ENCODE measurements at places on chromosomes 2 and 18.

DNA sequence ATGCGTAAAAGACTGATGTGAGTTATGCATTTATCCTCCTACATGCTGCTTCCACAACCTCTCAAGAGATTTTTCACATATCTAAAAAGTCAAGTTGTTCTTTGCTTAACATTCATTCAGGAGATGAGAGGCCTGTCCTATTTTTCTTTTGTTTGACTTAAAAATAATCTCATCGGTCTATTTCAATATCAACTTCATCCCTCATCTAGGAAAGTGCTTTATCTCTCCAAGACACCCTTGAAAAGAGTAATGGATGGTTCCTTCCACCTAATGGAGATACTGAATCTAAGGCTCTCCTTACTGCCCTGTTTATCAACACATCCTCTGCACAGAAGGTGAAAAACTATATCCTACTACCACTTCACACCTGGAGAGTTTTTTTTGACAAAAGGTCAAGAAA lies 2.4 kb downstream of the NFE2L2 start:
- H3K27ac ChIP-seq, result no peak overlapping the region
- H3K36me3 ChIP-seq, result peaks cover 40% of the 10 kb centered on the region
- peak overlapping the region; percentile 92 for H3K4me3 ChIP-seq
- no peak for DNase-seq
- H3K27me3 ChIP-seq, result no peaks in the 10 kb centered on the region

DNA sequence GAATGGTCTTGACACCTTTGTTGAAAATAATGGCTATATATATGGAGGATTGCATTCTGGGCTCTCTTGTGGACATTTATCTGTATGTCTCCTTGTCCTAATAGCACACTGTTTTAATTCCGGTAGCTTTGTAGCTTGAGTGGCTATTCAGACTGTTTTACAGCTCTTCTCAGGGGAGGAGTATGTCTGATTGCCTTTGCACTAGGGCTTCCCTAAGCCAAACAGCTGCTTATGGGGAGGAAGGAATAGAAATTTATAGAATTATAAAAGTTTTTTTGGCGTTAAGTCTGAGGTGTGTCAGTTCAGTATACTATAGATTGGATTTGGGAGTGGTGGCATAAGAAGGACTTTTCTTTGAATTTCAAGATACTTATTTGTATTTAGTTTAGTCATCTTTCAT lies 12.6 kb downstream of the SEH1L start:
- peaks cover 78% of the 10 kb centered on the region for H3K36me3 ChIP-seq
- peaks cover 6% of the 10 kb centered on the region for H3K4me1 ChIP-seq
- H3K27ac ChIP-seq, result peak overlapping the region; percentile 38

DNA sequence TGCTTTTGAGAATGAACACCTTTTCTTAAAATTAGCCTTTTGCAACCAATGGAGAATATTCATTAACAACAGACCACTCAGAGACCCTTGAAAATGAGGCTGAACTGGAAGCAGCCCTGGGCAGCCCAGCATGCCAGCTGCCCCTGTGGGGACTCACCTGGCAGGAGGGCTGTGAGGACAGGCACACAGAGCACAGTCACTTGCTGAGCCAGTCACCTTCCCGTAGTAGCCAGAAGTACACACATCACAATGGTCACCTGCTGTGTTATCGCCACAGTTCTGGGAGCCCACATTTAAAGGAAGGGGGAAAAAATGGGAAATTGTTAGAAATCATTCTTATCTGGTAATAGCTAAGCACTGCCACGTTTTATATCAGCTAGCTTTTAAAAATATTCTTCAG lies 115.5 kb downstream of the LAMA1 start:
- H3K36me3 ChIP-seq, result peaks cover 39% of the 10 kb centered on the region
- no peak for DNase-seq
- H3K4me1 ChIP-seq, result peaks cover 9% of the 10 kb centered on the region

GRCh38 chr2:176781570-176782217 lies 430.9 kb upstream of the HNRNPA3 start:
- H3K4me1 ChIP-seq, result peaks cover 4% of the 10 kb centered on the region
- H3K4me3 ChIP-seq, result no peak overlapping the region
- DNase-seq, result no peak
- no peak overlapping the region for H3K27ac ChIP-seq

DNA sequence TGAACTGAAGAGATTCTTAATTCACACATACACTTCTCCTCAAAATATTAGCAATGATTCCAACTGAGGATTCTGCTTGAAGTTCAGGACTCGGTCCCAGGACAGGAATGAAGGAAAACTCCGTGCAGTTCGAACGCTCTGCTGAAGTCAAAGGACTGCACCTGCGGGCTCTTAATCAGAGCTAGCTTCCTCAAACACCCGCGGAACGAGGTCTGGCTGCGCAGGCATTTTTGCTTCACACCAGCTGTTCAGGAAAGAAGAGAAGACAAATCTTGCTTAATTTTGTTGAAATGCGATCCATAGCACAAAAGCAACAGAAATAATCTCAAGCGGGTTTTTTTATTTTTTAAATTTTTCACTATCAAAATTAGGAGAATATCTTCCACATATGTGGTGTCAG lies 175.6 kb downstream of the LAMA1 start:
- H3K27me3 ChIP-seq, result no peaks in the 10 kb centered on the region
- peaks cover 51% of the 10 kb centered on the region for H3K36me3 ChIP-seq
- no peak for DNase-seq

DNA sequence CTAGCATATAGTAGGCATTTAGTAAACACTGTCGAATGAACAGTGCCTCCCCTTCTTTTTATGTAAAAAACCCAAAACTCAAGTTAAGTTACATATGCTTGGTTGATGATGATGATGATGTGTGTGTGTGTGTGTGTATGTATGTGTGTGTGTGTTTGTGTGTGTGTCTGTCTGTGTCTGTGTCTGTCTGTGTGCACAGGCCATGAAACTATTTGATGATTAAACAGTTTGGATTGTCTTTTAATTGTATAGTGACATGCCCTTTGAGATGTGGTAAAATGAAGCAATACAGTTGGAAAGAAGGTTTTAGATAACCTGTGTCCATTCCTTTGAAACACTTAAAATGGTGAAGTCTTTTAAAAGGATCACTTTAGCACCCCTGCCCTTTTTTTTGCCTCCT lies 105.6 kb downstream of the MAP4K4 start:
- peak overlapping the region; percentile 9 for H3K27ac ChIP-seq
- peaks cover 8% of the 10 kb centered on the region for H3K36me3 ChIP-seq
- H3K4me1 ChIP-seq, result peaks cover 69% of the 10 kb centered on the region
- no peak for DNase-seq
- H3K4me3 ChIP-seq, result no peak overlapping the region

- H3K4me3 ChIP-seq, result peak overlapping the region; percentile 94
- no peaks in the 10 kb centered on the region for H3K27me3 ChIP-seq
- peak; percentile 65 for DNase-seq
- H3K4me1 ChIP-seq, result peaks cover 41% of the 10 kb centered on the region
These were observed 807 bp downstream of the PELI1 start for GRCh38 chr2:64143169-64144056.

- peaks cover 4% of the 10 kb centered on the region for H3K36me3 ChIP-seq
- peaks cover 7% of the 10 kb centered on the region for H3K27me3 ChIP-seq
- H3K27ac ChIP-seq, result no peak overlapping the region
- no peak overlapping the region for H3K4me3 ChIP-seq
- DNase-seq, result no peak
- peaks cover 10% of the 10 kb centered on the region for H3K4me1 ChIP-seq
These were observed 247.2 kb upstream of the EPAS1 start for GRCh38 chr2:46050027-46050426.

GRCh38 chr2:147223119-147223518 lies 621.7 kb upstream of the ACVR2A start:
- no peaks in the 10 kb centered on the region for H3K4me1 ChIP-seq
- peaks cover 4% of the 10 kb centered on the region for H3K36me3 ChIP-seq
- H3K4me3 ChIP-seq, result no peak overlapping the region

- no peak overlapping the region for H3K27ac ChIP-seq
- H3K36me3 ChIP-seq, result no peaks in the 10 kb centered on the region
- no peaks in the 10 kb centered on the region for H3K27me3 ChIP-seq
- H3K4me1 ChIP-seq, result no peaks in the 10 kb centered on the region
These were observed 21.9 kb upstream of the NCOA1 start for GRCh38 chr2:24469148-24469650.

DNA sequence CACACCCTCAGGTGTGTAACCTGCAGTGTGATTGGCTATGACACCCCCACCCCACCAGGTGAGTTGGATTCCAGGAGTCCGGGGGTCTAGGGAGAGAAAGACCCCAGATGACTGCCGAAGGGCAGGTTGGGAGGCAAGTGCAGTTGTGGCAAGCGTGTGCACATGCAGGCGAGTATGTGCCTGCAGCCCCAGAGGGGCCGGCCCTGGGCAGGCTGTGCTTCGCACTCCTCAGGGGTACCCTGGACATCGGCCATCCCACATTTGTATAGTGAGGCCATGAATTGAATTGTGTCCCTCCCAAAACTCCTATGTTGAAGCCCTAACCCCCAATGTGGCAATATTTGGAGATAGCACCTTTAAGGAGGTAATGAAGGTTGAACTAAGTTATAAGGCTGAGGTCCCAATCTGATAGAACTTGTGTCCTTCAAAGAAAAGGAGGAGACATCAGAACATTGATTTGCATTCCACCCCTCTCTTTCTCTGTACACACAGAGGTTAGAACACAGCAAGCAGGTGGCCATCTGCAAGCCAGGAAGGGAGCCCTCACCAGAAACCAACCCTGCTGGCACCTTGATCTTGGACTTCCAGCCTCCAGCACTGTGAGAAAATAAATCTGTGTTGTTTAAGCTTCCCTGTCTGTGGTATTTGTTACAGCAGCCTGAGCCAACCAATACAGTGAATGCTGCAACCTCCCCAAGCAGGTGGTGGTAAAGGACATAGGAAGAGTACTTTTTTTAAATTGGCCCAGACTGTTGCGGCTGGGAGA lies 241.8 kb downstream of the TFCP2L1 start:
- no peak overlapping the region for H3K27ac ChIP-seq
- H3K36me3 ChIP-seq, result no peaks in the 10 kb centered on the region
- DNase-seq, result no peak
- H3K4me3 ChIP-seq, result no peak overlapping the region
- peaks cover 11% of the 10 kb centered on the region for H3K4me1 ChIP-seq
- peaks cover 60% of the 10 kb centered on the region for H3K27me3 ChIP-seq

GRCh38 chr2:97698530-97698929 lies 14.8 kb upstream of the ZAP70 start:
- no peak for DNase-seq
- H3K27me3 ChIP-seq, result no peaks in the 10 kb centered on the region
- H3K27ac ChIP-seq, result peak overlapping the region; percentile 29

DNA sequence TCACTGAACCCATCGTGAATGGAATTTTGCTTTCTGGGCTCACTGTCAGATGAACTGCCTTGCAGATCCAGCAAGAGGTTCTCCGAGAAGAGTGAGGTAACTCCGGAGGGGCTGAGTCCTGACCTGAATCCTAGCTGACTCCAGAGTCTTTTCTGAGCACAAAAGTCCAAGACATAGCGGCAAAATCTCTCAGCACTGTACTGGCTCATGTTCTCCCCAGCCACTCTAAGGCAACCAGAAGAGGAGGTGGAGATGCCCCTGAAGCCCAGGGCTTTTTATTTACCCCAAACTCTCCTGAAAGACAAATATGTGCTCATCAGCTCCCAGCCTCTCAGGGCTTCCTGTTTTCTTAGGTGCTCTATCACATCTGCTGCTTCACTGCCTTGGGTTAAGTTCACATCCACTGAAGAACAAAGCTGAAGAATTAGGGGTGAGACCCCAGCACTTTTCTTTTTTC lies 221.8 kb downstream of the MREG start:
- peak overlapping the region; percentile 77 for H3K27ac ChIP-seq
- no peak overlapping the region for H3K4me3 ChIP-seq

GRCh38 chr2:151878655-151879563 lies 50.7 kb upstream of the ARL5A start:
- H3K27me3 ChIP-seq, result peaks cover 4% of the 10 kb centered on the region
- DNase-seq, result no peak
- no peak overlapping the region for H3K4me3 ChIP-seq
- H3K4me1 ChIP-seq, result no peaks in the 10 kb centered on the region

DNA sequence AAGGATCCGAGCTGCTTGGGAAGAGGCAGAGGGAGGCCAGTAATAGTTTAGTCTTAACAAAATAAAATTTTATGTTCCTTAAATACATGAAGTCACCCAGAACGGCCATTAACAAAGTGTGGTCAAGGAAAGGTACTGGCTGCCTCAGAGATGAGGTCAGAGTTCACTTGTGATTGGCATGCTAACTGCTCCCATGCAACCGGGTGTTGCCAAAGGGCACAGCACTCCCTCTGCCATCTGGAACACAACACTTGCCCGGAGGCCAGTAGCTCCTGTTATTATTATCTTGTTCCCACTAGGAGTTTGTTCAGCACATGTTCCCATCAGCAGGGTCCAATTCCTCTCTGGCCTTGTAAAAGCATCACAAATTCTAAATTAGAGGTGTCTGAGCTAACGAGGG lies 207.0 kb downstream of the CYP26B1 start:
- peaks cover 62% of the 10 kb centered on the region for H3K4me1 ChIP-seq
- H3K27ac ChIP-seq, result no peak overlapping the region
- no peaks in the 10 kb centered on the region for H3K36me3 ChIP-seq
- H3K4me3 ChIP-seq, result no peak overlapping the region
- no peak for DNase-seq
- peaks cover 41% of the 10 kb centered on the region for H3K27me3 ChIP-seq

DNA sequence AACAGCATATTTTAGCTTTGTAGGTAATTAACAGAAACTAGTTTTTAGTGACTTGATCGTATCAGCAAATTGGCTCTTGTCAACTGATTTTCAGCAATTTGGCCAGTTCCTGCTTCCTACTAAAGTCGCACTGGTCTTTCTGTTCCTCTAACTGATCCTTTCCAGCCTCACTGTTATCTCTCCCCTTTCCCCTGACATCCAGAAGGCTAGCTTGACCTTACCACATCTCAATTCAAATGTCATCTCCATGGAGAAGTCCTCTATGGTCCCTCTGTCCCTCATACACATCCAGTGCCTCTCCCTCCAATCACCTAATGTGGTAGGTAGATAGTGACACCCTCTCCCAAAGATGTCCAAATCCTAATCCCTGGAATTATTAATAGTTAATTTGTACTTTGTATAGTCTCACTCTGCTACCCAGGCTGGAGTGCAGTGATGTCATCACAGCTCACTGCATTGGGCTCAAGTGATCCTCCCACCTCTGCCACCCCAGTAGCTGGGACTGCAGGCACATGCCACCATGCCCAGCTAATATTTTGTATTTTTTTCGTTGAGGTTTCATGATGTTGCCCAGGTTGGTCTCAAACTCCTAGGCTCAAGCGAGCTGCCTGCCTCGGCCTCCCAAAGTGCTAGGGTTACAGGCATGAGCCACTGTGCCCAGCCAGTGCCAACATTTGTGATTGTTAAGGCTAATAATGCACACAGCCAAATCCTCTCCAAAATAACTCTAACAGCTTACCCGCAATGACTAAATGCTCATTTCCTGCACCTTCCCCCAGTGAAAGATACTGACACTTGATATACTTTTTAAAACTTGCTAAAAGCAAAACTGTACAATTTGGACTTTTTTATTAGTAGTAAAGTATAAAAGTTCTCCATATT lies 16.9 kb downstream of the PSTPIP2 start:
- H3K27me3 ChIP-seq, result peaks cover 4% of the 10 kb centered on the region
- H3K4me1 ChIP-seq, result peaks cover 5% of the 10 kb centered on the region
- no peak for DNase-seq
- H3K36me3 ChIP-seq, result no peaks in the 10 kb centered on the region
- H3K4me3 ChIP-seq, result no peak overlapping the region

Data from nephron progenitor cell (in vitro differentiated cells).